ENCODE measurements at places on chromosomes 13 and 19. TPM values are rescaled to one million over a fixed set of nuclear protein-coding genes. Genes with fewer than 3 reads are reported as not detected.

GRCh38 chr13:25847145-25847544 lies 204.7 kb downstream of the SHISA2 start:
- DNase-seq: no peak

DNA sequence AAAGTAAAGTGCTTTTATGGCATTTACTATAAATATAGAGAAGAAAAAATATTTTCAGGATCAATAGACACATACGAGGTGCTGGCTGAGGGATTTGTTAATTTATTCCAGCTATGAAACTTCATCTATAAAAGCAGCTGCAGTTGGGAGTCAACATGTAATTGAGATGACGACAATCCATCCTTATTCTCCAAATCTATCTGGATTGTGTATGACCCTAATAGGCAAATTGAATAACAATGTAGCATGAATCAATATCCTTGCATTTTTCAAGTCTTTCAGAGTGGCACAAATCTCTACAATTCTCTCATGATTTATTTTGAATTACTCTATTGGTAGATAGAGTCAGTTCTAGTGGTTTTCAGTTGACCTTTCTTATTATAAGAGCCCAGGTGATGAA lies 1296.5 kb upstream of the SPRY2 start:
- no peak for DNase-seq

DNA sequence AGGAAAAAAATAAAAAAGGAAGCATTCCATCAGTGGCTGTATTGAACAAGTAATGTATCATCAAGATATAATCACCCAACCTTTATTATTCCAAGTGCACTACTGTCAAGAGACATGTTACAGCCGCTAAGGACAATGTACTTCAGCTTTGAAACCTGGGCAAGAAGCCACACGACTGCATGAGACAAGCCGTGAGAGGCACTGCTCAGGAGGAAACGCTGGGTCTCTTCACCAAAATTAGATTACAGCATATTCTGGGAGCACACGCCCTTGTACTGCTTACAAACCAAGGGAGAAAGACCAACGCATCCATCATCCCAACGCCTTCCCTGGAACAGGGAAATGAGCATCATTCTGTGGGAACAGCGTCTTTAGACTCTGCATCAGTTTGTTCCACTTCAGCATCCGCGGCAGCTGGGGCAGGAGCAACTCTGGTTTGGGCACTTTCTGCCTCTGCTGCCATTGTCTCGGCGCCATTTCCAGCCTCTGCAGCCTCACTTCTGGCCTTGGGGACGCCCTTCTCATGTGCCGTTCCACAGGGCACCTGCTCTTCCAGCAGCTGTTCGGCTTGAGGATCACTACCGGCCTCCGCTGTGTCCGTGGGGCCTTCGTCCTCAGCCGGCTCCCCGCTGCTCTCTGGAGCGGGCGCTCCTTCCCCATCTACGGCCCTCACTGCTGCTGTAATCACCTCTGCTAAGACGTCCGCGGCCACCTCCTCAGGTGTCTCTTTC lies 22.4 kb upstream of the BRD4 start:
- DNase-seq: no peak

- no peak for DNase-seq
These were observed 98.2 kb downstream of the ING1 start for GRCh38 chr13:110811771-110812120.

- DNase-seq: no peak
These were observed 55.8 kb upstream of the RFXAP start for GRCh38 chr13:36763126-36763722.

DNA sequence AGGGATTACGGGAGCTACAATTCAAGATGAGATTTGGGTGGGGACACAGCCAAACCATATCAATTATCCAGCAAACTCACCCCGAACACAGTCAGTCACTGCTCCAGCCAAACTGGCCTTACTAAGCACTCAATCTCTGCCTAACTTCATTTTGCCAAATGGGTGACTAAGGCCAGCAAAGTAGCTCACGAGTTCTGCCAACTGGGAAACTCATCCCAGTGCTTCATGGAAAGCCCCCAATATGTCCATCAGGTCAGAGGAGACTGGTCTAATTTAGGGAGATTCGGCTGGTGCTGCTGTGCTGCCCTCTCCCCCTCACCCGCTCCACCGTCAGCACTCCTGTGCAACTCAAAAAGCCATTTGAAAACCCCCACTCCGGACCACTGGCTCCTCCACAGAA lies 324.0 kb downstream of the FOXO1 start:
- DNase-seq: no peak

- peak; percentile 88 for DNase-seq
These were observed 6.9 kb downstream of the IL4I1 start for GRCh38 chr19:49889687-49890348.

Gene BICRA
- total RNA-seq: 5.3 TPM

GRCh38 chr19:2049741-2050348 lies 1.2 kb downstream of the MKNK2 start:
- DNase-seq: peak; percentile 95

- DNase-seq: no peak
These were observed 5.2 kb downstream of the MRPL57 start for GRCh38 chr13:21181671-21182070.

DNA sequence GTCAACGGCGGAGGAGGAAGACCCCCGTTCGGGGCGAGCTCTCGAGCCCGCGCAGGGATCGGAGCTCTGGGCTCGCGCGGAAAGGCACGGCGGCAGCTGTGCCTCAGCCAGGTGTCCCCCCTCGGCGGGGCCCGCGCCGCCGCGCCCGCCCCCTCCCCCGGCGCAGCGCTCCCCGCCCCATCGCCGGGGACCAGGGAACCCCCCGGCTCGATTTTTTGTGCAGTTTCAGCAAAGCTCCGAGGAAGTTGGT lies 110.0 kb downstream of the KCNRG start:
- no peak for DNase-seq

DNA sequence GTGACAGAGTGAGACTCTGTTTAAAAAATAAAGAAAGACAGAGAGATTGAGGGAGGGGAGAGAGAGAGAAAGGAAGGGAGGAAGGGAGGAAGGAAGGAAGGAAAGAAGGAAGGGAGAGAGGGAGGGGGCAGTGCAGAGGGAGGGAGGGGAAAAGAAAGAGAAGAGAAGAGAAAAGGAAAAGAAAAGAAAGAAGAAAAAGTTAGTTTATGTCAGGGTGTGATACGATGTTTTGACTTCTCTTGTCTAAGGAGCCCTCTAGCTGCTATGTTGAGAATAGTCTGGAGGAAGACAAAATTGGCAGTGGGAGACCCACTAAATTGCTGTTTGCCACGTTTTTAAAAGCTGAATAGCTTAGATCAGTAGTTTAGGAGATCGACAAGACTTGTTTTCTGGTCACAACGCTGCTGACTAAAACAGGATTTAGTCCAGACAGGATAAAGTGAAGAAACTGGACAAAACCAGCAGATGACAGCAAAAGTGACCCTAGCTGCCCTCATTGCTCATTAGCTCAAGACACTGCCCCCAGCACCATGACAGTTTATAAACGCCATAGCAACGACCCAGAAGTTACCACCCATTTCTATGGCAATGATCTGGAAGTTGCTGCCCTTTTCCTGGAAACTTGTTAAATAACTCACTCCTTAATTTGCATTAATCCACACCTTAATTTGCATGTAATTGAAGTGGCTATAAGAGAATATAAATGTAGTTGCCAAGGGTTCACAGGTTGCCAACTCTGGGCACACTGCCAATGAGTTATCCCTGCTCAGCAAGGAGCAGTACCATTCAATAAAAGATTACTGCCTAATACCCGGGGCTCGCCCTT lies 11.1 kb downstream of the TEX101 start:
- no peak for DNase-seq

GRCh38 chr19:40603071-40603388 lies 1.9 kb downstream of the LTBP4 start:
- no peak for DNase-seq

- no peak for DNase-seq
These were observed at the start of gene CLDND2 for GRCh38 chr19:51368366-51369282. CLDND2 (minus strand) TSS chr19:51369003; CDS start chr19:51368577, 426 bp downstream.

- DNase-seq: peak; percentile 92
These were observed at the start of gene SHKBP1 for GRCh38 chr19:40576585-40577451. SHKBP1 (plus strand) TSS chr19:40576873; CDS start chr19:40576900, 27 bp downstream.

Gene UBL5
- 697 TPM for total RNA-seq

- DNase-seq: peak; percentile 84
These were observed 347.2 kb downstream of the ZNF536 start for GRCh38 chr19:30719189-30719998.

- DNase-seq: no peak
These were observed 51.0 kb upstream of the CYP2A7 start for GRCh38 chr19:40933025-40933424.

DNA sequence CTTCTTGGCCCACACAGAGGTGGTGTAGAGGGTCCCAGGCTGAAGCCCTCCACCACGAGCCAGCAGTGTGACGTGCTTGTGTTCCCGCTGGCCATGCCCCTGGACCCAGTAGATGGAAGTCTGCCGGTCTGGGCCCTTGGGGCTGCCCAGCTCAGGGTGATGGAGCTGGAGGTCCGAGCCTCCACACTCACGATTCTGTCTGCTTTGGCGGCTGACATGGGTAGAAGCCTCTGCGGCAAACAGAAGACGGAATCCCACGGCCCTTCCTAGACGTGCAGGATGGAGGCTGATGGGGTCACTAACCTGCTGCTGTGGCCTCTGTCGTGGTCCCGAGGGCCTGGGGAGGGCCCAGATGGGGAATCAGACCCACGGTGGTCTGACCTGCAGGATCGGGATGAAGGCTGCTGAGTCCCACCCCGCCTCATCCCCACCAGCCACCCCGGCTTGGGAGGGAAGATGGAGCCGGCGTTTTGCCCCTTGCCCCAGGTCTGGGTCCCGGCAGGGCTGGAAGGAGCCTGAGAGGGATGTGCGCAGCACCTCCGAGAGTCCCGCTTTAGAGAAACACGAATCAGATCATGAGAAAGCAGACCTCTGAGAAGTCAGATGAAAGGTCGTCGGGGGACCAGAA lies 4.4 kb downstream of the TMEM86B start:
- no peak for DNase-seq

GRCh38 chr13:50713523-50714248 lies 129.8 kb downstream of the DLEU7 start:
- DNase-seq: no peak

Gene HPN
- total RNA-seq: 0.33 TPM

DNA sequence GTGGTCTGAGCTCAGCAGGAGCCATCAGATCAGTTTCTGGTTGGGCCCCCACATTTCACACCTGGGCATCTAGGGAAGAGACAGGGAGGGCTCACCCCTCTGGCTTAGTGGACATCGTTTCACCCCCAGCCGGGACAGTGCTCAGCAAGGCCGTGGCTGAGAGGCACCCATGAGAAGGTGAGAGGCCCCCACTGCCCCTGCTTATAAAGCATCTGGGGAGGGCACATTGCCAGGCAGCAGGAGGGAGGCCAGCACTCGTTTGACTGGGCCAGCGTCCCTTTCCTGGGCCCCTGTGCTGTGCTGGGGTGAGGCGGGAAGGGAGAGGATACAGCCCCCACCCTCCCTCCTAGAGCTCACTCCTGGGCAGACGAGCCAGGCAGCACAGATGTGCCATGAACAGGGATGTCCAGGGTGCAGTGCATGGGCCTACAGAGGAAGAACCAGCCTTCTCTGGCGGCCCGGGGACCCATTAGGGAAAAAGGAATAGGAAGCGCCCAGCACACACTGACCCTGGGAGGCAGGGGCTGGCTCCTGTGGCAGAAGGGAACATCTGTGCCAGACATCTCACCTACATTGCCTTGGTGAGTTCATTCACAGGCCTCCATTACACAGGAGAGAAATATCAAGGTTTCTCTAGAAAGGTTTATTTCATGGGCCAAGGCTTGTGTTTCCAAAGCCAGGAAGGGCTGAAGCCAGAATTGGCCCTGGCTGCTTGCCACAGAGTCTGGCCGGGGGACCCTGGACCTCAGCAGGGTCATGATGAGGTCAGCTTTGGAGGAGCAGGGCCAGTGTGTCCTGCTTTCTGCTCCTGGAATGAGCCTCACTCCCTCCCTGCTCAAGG lies 7.7 kb downstream of the AP1M1 start:
- DNase-seq: no peak
